ENCODE measurements at places on chromosomes 11 and 22.

DNA sequence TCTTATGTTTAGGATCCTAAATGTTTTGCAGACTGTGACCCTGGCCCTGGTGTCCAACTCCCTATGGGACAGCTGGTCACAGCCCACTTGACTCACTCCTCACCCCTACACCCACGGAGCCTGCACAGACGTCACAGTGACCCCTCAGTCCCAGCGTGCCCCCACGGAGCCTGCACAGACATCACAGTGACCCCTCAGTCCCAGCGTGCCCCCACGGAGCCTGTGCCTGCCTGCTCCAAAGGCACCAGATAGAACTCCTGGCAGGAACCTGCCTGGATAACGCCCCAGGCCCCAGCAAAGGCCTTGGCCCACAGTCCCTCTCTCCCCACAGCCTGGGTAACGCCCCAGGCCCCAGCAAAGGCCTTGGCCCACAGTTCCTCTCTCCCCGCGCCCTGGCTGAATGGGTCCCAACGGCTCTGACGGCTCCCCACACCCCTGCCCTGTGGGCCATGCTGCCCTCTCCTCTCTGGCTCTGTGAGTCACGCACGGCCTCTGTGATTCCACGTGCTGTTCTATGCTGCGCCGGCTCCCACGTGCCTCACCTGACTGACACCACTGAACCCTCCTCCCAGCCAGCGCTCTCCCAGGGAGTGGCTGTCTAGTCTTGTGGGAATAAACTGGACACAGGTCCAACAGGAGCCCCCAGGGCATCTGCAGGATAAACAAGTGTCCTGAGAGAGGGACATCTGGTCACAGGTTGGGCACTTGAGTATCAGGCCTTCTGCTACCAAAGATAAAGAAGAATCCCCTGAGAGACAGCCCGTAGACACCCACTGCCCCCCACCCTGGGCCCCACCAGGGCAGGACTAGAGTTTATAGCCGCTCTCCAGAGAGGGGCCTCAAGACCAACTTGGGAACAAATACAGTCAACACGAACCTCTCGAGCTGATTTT, 250.3 kb downstream of the BRD1 start:
- DNase-seq: no peak

- peak; percentile 26 for DNase-seq
Measured at GRCh38 chr22:45296628-45297297, 12.0 kb downstream of the UPK3A start.

DNA sequence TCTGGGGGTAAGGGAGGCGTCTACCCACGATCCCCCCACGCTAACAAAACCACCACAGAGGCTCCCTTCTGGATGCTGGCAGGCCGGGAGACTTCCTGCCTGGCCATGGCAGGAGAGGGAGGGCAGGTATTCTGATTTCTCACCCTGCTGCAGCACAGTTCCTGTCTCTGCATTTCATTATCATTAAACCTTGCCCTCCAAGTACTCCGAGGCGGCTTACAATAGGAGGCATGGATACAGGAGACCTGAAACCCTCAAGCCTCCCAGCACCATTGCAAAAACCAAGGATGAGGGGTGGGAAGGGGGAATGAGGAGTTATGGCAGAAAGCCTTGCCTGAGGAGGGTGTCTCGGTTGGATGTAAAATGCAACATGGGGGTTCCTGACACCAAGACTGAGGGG, 44.1 kb upstream of the MN1 start:
- no peak for DNase-seq

DNA sequence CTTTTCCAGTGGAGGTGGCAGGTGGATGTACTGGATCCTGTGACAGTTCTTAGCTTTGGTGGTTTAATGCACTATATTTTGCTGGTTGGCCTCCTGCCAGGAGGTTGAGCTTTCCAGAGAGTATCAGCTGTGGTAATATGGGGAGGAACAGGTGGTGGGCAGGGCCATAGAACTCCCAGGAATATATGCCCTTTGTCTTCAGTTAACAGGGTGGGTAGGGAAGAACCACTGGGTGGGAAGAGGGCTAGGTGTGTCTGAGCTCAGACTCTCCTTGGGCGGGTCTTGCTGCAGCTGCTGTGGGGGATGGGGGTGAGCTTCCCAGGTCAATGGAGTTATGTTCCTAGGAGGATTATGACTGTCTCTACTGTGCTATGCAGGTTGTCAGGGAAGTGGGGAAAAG, 203.8 kb downstream of the DLG2 start:
- DNase-seq: no peak

GRCh38 chr11:80598905-80599304, 1158.1 kb upstream of the TENM4 start:
- DNase-seq: no peak

DNA sequence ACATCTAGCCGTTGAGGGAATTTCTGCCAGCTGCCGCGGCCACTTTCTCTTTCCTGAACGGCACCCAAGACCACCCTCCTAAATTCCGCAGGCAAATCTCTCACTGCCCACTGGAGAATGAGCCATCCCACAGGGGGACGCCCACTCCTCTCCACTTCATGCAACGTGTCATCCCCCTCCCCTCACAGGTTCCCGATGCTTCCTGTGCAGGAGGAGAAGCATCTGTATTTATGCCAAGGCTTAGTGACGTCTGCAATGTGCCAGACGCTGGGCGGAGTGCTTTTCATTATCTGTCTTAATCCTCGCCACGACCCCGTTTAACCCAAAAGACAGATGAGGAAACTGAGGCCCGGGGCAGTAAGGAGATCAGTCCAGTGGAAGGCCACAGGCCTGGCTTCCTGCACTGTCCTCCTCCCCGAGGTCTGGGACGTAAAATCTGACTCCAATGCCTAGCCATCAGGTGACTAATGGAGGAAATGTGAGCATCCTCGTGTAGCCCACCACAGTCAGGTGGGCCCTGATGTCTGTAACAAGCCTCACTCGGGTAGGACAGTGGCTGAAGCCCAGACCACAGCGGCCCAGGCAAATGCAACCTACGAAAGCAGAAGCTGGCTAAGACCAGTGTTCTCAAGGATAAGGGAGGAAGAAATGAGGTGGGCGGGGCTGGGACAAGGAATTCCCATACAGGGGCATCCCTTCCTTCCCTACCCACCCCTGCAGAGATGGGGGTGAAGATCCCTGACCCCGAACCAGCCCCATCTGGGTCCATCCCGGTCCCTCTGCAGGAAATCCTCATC, 23.1 kb downstream of the MN1 start:
- DNase-seq: no peak

DNA sequence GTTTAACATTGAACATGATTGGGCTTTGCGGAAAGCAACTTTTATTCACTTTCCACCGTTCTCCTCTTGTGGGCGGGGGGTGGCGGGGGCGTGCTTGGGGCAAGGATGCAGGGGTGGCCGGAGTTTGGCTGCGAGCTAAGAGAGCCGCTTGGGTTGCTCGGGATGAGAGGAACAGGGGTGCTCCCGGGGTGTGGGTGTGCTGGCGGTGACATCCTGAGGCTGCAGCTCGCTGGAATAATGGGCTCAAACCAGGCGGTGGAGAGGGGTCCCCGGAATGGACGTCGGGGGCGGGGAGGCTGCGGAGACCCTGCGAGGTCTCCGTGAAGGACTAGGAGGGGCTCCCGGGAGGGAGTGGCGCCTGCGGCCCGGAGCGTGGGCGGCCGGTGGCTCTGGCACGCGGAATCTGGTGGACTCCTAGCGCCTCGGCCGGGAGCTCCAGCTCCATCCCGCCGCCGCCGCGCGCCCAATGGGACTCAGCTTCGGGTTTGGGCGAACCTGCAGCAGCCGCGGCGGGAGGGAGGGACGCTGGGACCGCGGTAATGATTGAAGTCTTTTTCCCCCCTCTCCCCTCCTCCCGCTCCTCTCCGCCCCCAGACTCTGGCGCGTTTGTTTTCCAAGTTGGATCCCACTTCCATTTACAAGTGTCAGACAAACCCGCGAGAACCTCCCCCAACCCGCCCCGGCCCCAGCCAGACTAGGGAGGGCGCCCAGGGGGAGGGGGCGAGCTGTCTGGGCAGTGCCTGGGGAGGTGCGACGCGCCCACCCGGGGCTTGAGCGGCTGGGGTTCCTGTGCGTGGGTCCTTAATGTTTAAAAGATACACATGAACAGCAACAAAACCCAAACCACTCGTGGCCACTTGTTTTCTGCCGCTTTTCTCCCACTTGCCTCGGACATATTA, 2.0 kb downstream of the FAT3 start:
- no peak for DNase-seq

DNA sequence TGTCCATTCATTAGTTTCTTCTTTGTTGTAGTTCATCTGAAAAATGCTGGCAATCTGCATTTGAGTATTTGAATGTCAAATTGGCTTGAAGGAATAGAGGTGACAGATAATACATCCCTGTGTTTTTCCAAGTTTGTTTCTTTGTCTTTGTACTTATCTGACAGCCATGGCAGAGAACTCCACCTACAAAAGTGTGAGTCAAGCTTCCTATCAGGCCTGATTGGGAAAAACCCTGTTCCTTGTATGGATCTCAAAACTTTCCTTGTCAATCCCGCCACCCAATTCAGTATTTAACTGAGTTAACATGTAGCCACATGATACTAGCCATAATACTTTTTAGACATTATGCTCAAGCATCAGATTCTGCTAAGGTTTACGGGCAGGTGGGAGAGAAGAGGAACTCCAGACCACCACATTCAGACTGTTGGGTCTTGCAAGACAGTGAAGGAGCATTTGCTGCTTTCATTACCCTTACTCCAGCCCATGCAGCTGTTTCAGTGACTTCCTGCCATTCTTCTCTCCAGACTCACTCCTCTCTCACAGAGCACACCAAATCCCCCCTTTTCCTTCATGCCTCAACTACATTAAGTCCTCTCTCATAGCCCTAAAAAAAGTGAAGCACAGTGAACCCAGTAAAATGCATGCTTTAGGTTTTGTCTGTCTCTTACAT, 65.9 kb downstream of the BLID start:
- no peak for DNase-seq

GRCh38 chr11:116694349-116694725, 78.5 kb downstream of the BUD13 start:
- DNase-seq: no peak

DNA sequence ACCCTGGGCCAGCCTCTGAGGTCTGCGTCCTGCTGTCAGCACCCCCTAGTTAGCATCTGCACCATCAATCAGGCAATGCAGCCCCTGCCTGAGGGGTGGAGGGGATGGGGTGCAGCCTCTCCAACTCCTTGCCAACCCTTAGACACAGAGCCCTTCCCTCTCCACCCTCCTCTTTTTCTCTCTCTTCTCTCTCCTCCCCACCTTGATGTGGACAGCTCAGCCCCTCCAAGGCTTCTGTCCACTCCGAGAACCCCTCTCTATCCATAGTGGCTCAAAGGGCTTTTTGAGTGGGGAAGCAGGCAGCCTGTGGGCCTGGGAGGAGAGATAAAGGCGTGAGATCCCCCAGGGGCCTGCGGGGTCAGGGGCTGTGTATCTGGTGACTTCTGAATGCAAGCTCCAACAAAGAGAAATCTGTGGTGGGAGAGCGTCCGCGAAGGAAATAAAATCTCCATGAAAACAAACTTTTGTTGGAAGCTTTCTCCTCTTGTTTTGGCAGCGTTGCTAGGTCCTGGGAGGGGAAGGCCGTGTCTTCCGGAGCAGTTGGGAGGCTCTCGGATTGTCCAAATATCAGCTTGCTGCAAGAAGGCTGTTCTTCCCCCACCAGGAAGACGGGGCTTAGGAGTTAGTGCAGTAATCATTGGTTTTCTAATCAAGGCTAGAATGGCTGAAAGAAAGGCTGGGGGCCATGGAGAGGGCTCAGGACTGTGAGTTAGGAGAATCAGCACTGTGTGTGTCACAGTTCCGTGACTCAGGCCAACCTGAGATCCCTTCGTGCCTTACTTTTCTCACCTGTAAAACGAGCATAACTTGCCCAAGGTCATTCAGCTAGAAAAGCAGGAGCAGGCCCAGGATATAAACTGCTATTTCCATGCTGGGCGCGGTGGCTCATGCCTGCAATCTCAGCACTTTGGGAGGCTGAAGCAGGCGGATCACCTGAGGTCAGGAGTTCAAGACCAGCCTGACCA, 50.3 kb downstream of the PKNOX2 start:
- DNase-seq: no peak

GRCh38 chr11:29200791-29201562, 815.9 kb downstream of the KCNA4 start:
- DNase-seq: no peak

GRCh38 chr11:24880962-24881361, 384.1 kb downstream of the LUZP2 start:
- DNase-seq: no peak

- DNase-seq: no peak
Measured at GRCh38 chr22:26762503-26763472, 105.4 kb downstream of the MIAT start.

DNA sequence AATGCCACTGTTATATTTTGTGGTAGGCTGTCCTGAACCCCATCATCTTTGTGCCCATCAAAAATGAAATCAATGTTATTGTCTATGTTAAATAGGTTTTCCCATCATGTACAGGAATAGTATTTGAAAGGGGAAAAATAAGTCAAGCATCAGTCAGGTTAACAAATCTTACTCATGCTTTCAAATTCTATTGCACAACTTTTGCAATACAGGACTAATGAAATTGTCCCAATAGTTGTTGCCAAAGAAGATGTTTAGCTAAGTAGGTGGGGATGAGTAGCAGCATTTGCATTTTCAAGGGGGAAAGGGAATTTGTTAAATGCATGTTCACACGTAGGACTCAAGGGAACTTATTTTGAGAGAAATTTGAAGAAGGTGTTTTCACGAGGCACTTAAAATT, 962.1 kb downstream of the JRKL start:
- no peak for DNase-seq

DNA sequence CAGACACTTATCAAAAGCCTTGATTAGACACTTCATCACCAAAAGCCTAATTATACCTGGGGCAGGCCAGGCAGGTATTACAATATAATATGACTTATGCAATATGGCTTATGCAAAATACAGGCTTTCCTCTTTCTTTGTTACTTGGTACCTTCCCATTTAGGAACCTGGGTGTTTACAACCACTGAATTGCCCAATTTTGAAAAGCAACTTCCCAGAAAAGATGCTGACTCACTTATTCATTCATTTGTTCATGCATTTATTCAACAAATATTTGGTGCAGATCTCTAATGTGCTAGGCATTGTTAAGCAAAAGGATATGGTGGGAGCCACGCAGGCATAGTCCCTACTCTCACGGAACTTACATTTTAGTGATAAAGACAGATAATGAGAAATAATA, 13.6 kb upstream of the JAML start:
- no peak for DNase-seq

DNA sequence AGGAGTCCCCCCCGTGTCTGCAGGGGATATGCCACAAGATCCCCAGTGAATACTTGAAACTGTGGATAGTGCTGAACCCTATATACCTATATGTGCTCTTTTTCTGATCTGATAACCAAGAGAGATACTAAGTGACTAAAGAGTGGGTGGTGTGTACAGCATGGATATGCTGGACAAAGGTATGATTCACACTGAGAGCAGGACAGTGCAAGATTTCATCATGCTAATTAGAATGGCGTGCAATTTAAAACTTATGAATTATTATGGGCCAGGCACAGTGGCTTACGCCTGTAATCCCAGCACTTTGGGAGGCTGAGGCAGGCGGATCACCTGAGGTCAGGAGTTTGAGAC, 90.2 kb upstream of the ALKBH3 start:
- DNase-seq: no peak

DNA sequence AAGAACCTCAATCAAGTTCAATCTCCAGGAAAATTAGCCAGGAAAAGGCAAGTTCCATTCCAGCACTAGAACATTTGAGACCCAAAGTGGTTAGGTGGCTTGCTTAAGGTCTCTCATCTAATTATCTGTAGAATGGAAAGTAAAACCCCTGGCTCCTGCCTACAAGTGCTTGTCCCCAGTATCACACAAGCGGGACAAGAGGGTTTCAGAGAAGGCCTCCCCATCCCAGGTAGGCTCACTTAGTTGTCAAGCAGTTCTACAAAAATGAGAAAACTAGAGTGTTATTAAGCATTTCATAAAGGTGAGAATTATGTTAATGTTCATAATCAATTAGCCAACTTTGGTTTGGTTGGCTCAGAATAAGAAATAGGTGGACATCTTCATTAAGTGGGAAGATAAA, 5.5 kb downstream of the POU2AF1 start:
- DNase-seq: no peak
